ENCODE measurements at places on chromosomes 2 and 18.

GRCh38 chr18:62870643-62871042 lies 155.3 kb downstream of the PHLPP1 start:
- no peak for DNase-seq
- H3K27ac ChIP-seq, result no peak overlapping the region
- H3K27me3 ChIP-seq, result no peaks in the 10 kb centered on the region
- H3K4me3 ChIP-seq, result no peak overlapping the region
- no peaks in the 10 kb centered on the region for H3K36me3 ChIP-seq

DNA sequence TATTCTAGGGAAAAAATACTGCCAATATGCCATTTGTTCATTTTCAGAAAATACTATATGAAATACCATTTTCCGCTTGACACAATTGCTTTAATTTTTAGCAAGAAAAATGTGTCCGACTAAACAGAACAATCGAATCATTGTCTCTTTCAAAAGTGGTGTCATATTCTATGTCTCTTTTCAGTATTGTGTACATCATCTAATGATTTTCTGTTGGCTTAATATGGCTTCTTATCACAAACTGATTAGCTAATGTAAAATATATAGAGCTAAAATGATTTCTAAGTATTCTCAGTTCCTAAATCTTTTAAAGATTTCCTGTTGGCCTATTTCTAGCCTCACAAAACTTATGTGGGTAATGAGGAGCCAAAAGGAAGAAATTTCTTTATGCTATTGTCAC lies 436.6 kb downstream of the LRRTM4 start:
- no peaks in the 10 kb centered on the region for H3K27me3 ChIP-seq
- no peak overlapping the region for H3K4me3 ChIP-seq
- H3K27ac ChIP-seq, result no peak overlapping the region
- H3K4me1 ChIP-seq, result no peaks in the 10 kb centered on the region
- H3K36me3 ChIP-seq, result no peaks in the 10 kb centered on the region

- no peaks in the 10 kb centered on the region for H3K4me1 ChIP-seq
- no peaks in the 10 kb centered on the region for H3K36me3 ChIP-seq
- H3K4me3 ChIP-seq, result no peak overlapping the region
- H3K27ac ChIP-seq, result no peak overlapping the region
- DNase-seq, result no peak
These were observed 55.8 kb upstream of the REV1 start for GRCh38 chr2:99545604-99546003.

GRCh38 chr2:105952131-105952530 lies 207.4 kb downstream of the NCK2 start:
- H3K27ac ChIP-seq, result no peak overlapping the region
- H3K36me3 ChIP-seq, result no peaks in the 10 kb centered on the region
- H3K4me3 ChIP-seq, result no peak overlapping the region
- DNase-seq, result no peak
- H3K27me3 ChIP-seq, result no peaks in the 10 kb centered on the region
- no peaks in the 10 kb centered on the region for H3K4me1 ChIP-seq

- no peaks in the 10 kb centered on the region for H3K27me3 ChIP-seq
- DNase-seq, result no peak
- no peak overlapping the region for H3K27ac ChIP-seq
- H3K4me3 ChIP-seq, result no peak overlapping the region
- peaks cover 11% of the 10 kb centered on the region for H3K4me1 ChIP-seq
These were observed 246.9 kb downstream of the IRS1 start for GRCh38 chr2:226552571-226553285.

GRCh38 chr2:86068136-86068588 lies 37.5 kb downstream of the POLR1A start:
- H3K27me3 ChIP-seq, result no peaks in the 10 kb centered on the region
- H3K4me3 ChIP-seq, result no peak overlapping the region
- peaks cover 52% of the 10 kb centered on the region for H3K4me1 ChIP-seq
- H3K36me3 ChIP-seq, result peaks cover 59% of the 10 kb centered on the region

GRCh38 chr2:71608441-71608840 lies 155.1 kb downstream of the DYSF start:
- H3K27ac ChIP-seq, result no peak overlapping the region
- H3K36me3 ChIP-seq, result peaks cover 71% of the 10 kb centered on the region
- DNase-seq, result peak; percentile 15

GRCh38 chr2:42274863-42275262 lies 86.2 kb downstream of the COX7A2L start:
- H3K4me1 ChIP-seq, result peaks cover 3% of the 10 kb centered on the region
- H3K27ac ChIP-seq, result no peak overlapping the region
- H3K36me3 ChIP-seq, result no peaks in the 10 kb centered on the region
- no peaks in the 10 kb centered on the region for H3K27me3 ChIP-seq
- no peak for DNase-seq

DNA sequence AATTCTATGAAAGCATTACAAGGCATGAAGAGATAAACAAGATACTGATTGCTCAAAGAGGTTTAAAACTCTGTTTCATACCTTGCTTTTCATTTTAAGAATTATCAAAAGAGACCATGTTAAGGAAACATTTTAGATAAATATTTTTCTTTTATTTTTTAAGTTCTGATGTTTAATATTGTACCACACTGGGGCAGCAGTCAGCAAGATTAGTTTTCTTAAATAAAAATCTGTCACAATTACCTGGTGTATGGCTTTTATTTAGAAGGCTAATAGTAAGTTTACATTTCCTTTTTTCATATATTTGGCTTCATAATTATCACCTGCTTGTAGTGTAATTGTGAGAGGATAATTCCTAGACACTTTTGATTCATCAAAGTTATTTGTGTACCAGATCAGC lies 46.4 kb downstream of the ZNF804A start:
- no peak overlapping the region for H3K4me3 ChIP-seq
- no peak overlapping the region for H3K27ac ChIP-seq
- no peaks in the 10 kb centered on the region for H3K36me3 ChIP-seq

DNA sequence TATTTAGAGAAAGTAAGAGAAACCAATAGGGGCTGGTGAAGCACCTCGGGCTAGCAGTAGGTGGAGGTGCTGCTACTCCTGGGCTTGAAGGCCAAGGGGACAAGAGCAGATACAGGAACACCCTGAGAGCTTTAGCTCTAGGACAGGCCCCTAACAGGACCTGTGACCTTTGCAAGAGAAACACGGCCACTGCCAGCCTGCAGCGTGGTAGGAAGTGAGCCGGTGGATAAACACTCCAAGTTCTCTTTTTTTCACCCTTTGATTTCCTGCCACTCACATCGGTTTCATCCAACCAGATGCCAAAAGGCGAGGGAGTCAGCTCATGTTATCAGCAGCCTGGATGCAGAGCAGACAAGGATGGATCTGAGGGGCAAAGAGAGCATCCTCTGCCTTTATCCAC lies 66.8 kb upstream of the SPRED2 start:
- H3K36me3 ChIP-seq, result no peaks in the 10 kb centered on the region
- no peaks in the 10 kb centered on the region for H3K4me1 ChIP-seq
- no peak overlapping the region for H3K4me3 ChIP-seq
- no peak for DNase-seq
- no peak overlapping the region for H3K27ac ChIP-seq

DNA sequence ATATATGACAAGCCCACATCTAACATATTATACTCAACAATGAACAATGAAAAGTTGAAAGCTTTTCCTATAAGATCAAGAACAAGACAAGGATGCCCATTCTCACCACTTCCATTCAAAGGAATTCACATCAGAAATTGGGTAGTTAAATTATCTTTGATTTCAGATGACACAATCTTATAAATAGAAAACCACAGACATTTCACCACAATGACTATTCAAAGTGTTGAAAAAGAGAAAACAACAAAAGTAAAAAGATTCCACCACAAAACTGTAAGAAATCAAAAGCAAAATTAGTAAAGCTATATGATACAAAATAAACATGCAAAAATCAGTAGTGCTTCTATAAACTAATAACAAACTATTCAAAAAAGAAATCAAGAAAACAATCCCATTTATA lies 279.7 kb upstream of the MYT1L start:
- H3K36me3 ChIP-seq, result no peaks in the 10 kb centered on the region
- no peaks in the 10 kb centered on the region for H3K27me3 ChIP-seq
- H3K4me1 ChIP-seq, result no peaks in the 10 kb centered on the region
- H3K4me3 ChIP-seq, result no peak overlapping the region
- DNase-seq, result no peak

DNA sequence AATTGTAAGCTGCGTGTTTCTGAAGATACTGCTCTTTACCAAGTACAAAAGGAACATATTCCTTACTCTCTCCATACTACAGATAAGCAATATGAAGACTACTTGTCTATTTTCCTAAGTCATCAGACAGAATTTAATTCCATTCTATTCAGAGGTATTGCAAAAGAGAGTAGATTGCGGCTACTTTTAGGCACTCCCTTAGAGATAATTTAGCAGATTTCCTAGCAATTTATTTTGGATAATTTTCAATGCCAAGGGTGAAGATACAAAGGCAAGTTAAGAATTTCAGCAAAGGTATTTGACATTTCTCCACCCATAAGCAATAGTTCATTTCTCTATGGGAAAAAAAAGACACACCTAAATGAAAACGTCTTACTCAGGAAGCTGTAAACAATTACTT lies 161.1 kb downstream of the PDE1A start:
- H3K27ac ChIP-seq, result no peak overlapping the region
- no peak overlapping the region for H3K4me3 ChIP-seq
- no peaks in the 10 kb centered on the region for H3K36me3 ChIP-seq
- no peaks in the 10 kb centered on the region for H3K4me1 ChIP-seq

- no peak for DNase-seq
- H3K4me3 ChIP-seq, result no peak overlapping the region
- H3K27me3 ChIP-seq, result no peaks in the 10 kb centered on the region
These were observed 105.0 kb upstream of the ZFP36L2 start for GRCh38 chr2:43331422-43331821.
